CD14-positive monocyte (primary cell): ENCODE measurements at places on chromosomes 6 and 20.

GRCh38 chr20:16777126-16777525 lies 29.0 kb downstream of the OTOR start:
- DNase-seq = no peak

- no peak for DNase-seq
Measured at GRCh38 chr20:14208956-14209355, 128.5 kb downstream of the FLRT3 start.

DNA sequence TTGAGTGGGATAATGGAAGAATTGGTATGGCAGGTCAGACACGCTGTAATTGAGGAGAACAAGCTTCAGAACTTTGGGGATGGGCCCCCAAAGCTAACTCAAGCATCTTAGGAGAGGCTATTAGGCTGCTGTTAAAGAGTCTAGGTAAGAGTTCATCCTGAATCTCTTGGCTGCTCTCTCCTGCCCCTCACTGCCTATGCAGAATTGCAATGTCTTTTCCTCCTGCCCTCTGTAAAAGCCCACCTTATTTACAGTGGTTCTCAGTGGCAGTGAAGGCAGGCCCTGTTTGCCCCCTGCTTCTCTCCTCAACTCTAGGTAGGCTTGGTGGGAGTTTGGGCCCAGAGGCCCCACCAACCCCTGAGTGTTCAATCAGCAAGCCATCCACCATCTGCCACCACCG lies 55.0 kb downstream of the LYRM2 start:
- no peak for DNase-seq

- DNase-seq = no peak
Measured at GRCh38 chr20:47875297-47876025, 90.2 kb upstream of the SULF2 start.

- no peak for DNase-seq
Measured at GRCh38 chr6:144310765-144311164, 25.6 kb downstream of the UTRN start.
